ENCODE measurements at places on chromosomes 13 and 19.

DNA sequence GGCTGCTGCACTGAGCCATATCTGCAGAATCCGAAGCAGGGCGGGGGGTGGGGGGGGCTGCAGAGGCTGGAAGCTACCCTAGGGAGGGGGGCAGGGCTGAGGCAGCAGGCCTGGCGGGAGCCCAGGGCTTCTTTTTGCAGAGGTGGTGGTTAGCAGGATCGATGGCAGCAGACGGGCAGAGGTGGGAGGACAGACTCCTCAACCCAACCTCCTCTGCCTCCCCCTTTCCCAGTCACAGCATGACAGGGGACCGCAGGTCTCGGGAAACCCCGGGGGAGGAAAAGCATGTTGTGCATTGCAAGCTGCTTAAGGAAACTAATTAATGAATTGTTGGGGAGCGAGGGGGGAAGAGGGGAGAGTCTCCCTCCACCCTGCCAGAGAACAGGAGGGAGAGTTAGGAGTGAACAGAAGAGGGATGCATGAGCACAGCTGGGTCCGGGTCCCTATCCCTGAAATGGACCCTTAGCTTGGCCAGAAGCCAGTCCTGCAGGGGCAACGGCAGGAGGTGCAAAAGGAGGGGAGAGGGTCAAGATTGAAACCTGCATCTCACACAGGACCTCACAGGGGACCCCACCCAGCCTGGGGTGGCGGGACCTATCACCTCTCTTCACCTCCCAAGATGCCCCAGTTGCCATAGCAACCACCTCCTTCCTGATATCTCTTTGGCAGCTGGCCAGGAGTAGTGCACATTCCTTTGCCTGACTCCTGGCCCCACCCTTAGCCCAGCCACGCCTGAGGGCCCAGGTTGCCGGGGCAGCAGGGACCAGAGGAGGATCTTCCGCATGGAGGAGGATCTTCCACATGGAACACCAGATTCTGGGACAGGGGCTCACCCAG, 1.8 kb downstream of the FXYD7 start:
- peak; percentile 55 for DNase-seq

GRCh38 chr13:101425623-101426022, 9.3 kb upstream of the NALCN start:
- DNase-seq, result no peak

- no peak for DNase-seq
Measured at GRCh38 chr19:15404097-15404779, 14.6 kb downstream of the AKAP8L start.

- no peak for DNase-seq
Measured at GRCh38 chr13:48235341-48236135, 2.5 kb downstream of the ITM2B start.

DNA sequence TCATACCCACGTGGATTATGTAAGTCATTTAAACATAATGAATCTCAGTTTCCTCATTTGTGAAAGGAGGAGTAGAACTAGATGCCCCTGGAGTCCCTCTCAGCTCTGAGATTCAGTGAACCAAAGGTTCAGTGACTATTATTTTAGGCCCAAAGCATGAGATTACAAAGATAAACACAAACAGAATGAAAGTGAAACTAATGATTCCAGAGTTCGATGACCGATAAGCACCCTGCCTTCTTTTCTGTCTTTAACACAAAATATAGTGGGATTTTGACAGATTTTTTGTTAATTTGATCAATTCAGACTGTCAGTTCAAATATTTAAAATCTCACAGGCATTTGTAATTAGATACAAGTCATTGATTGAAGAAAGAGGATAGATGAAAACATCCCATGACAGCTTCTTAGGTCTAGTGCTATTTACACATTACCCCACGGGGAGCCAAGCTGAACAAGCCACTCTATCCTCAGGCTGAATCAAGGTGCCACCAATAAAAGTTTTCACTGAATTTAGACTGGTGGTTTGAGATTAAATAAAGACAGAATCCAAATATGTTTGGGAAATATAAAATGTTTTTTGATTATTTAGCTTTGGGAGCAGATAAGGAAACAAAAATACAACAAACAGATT, 64.6 kb upstream of the RAP2A start:
- DNase-seq, result no peak

- DNase-seq, result no peak
Measured at GRCh38 chr13:43269037-43269481, 245.7 kb downstream of the DNAJC15 start.

GRCh38 chr19:30236587-30236986, 135.6 kb upstream of the ZNF536 start:
- DNase-seq, result no peak

- DNase-seq, result no peak
Measured at GRCh38 chr13:43270130-43270830, 246.9 kb downstream of the DNAJC15 start.

DNA sequence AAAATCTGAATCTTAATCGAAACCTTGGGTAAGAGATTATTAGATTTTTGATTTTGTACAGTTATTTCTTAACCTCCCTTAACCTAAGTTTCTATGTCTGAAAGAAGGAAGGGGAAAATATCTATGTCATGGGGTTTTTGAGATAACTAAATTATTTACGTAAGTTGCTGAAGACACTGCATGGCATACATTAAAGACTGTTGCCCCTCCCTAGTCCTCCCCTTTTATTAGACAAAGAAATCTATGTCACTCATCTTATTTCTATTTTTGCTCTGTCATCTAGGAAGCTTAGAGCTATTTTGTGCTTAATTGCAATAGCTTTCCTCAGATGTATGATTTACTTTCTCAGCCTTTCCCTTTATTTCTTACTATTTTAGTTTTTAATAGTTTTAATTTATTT, 15.0 kb downstream of the COG6 start:
- no peak for DNase-seq

- peak; percentile 5 for DNase-seq
Measured at GRCh38 chr13:29758531-29759114, 91.8 kb downstream of the UBL3 start.

DNA sequence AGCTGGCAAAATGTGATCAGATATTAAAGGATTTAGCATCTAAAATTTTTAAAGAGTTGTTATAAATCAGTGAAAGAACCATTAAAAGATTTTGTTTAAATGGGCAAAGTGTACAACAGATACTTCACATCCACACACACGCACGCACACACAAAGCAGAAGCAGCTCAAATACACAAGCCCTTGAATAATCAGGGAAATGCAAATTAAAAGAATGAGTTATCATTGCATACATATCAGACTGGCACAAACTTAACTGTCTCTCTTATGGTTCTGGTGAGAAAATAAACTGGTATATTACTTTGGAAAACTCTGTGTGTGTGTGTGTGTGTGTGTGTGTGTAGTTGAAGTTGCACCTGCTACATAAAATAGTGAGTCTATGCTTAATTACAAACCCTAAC, 59.3 kb downstream of the CRYL1 start:
- no peak for DNase-seq

- no peak for DNase-seq
Measured at GRCh38 chr13:84029396-84029795, 147.1 kb upstream of the SLITRK1 start.

- DNase-seq, result no peak
Measured at GRCh38 chr19:45265375-45265774, 14.3 kb downstream of the MARK4 start.

DNA sequence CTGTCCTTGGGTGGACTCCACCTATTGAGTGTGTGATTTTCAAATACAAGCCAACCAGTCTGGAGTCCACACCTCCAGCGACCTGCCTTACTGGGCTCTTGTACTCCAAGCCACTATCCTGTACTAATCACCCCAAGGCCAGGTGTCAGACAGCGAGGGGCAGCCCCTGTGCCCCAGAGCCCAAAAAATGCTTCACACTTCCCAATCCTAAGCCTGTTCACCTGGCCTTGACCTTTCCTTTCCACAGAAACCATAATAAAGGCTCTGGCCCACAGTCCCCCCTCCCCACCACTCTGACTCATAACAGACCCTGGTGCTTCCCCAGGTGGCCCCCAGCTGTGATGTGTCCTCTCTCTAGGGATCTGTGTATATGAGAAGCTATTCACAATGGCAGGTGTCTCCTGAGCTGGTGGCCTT, 3.9 kb downstream of the CD209 start:
- DNase-seq, result no peak
